Activated CD4-positive, alpha-beta memory T cell treated with anti-CD3 and anti-CD28 coated beads, Interleukin-2, amount 10 ng/mL, durations not matched to agents 7 days and 5 days (primary cell): ENCODE measurements at places on chromosomes 1 and 21.

DNA sequence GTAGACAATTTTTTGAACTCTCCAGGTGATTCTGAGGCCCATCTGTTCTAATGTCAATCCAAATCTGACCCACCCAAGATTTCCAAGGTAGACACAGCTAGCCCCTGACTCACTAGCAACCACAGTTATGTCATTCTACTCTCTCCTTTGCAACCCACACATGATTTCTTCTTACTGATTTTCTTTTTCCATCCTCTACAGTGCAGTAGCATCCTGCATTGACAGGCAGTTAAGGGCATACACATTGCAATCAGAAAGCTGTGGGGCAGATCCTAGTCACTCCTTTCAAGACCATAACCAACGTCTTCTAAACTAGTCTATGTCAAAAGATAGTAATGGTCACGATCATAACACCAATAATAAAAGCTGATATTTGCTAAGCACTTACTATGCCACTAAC is 54.2 kb downstream of the JAK1 start:
- no peak for DNase-seq

DNA sequence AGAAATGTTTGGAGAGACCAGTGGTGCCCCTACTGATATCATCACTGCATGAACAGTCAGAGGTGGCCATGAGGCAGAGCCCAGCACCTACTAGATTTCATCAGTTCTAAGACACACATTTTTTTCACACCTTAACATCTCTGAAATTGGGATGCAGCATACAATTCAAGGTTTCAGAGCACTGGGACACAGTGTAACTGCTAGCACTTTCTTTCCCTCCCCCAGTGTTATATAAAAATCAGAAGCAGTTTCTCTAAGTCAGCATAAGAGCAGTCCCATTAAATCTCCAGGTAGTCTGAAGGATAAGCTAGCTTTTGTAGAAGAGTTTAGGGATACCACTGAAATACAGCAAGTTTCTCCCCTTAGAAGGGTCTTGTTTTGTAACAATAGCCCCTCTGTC is 10.0 kb upstream of the ANGPTL7 start:
- DNase-seq = no peak

DNA sequence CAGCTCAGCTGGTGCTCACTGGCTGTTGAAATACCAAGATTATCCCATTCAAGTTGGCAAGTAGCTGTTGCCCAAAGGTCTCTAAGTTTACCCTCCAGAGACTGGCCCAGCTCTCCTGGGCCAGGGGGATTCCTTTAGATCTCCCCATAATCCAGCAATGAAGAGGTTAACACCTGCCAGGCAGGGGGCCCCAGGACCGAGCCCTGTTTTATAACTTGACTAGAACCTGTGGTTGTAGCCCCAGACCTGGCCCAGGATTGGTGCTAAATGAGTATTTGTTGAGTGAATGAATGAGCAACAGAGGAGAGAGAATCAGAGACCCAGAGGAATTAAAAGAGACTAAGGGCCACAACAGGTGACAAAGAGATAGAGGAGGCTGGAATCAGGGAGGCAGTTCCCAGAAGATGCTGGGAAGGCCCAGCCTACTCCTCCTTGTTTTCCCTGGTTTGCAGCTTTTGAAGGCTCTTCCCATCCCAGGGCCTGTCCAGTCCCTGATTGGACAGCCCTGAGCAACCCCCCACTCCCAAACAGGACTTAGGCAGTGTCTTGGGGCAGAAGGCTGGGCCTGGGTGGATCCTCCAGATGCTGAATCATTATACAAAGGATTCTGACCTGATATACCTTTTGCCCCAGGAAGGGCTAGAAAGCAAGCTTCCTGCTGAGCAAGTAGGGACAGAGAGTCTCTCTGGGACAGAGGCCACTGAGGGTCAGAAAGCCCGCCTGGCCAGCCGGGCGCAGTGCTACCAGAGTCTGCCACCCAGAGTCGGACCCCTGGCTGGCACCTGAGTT is 2.4 kb upstream of the RHBG start:
- DNase-seq = no peak

DNA sequence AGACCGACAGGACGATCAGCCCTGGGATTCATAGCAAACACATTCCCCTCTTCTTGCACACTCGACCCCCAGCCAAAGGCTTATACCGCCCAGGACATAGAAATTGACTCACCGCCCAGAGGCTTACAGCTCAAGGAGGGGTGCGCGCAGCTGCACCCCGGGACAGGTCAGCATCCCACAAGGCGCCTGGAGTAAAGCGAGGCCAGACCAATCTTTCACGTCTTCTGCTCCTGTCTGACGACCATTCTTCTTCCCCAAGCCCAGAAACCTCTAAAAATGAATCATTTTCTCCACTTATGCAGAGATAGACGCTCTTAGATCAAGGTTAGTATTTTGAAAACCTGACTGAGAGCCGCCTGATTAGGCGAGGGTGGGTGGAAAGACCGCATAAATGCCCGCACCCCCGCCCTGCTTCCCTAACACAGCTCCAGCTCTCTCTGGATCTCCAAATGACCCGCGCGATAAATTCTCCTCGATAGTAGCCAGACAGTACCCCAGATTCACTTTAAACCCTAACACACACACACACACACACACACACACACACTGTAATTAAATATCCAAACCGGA is 1.9 kb upstream of the LHX8 start:
- no peak for DNase-seq

DNA sequence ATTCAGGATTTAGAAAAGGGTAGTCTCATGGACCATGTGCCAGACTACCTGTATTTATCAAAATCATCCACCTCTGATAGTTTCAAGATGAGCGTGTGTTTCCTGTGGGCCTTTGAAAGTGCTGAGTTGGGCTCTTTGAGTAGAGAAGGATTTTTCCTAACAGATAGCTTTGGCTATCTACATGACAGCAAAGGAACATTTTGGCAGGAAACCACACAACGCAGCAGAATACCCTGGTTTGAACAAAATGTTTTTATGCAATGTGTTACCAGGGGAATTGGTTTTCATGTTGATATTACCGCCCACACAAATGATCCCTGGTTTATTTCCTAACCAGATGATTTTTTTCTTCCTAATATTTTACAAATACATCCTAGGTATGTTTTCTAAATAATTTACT is 431.4 kb downstream of the NEGR1 start:
- DNase-seq = no peak
